ENCODE measurements at places on chromosomes 1 and 21. TPM values are rescaled to one million over a fixed set of nuclear protein-coding genes. Genes with fewer than 3 reads are reported as not detected.

Gene RAB4A
- 43.4 TPM for total RNA-seq

Gene B3GALT5
- under 0.01 TPM for total RNA-seq

Gene OR6K6
- not detected for total RNA-seq

Gene LRRC39
- not detected for total RNA-seq

Gene SNX7
- 22.2 TPM for total RNA-seq

Gene FBXO42
- 15.2 TPM for total RNA-seq

Gene RIPPLY3
- 1.1 TPM for total RNA-seq

Gene EXTL2
- 8.9 TPM for total RNA-seq

Gene ATP1A2
- not detected for total RNA-seq

Gene FAM3B
- not detected for total RNA-seq

Gene OR2AK2
- total RNA-seq = not detected

Gene TMEM125
- 11.8 TPM for total RNA-seq

Gene FALEC
- total RNA-seq = not detected

Gene CRNN
- total RNA-seq = 5.2 TPM

Gene ZNF692
- total RNA-seq = 29.3 TPM

Gene KRTAP12-2
- total RNA-seq = not detected

Gene TMEM200B
- total RNA-seq = 0.63 TPM

Gene CD84
- total RNA-seq = not detected

Gene TM2D1
- total RNA-seq = 49.6 TPM

Gene ITGB2
- total RNA-seq = 0.42 TPM

Gene SLC1A7
- total RNA-seq = not detected

Gene ADAMTS4
- total RNA-seq = 0.05 TPM

Gene CYP4X1
- total RNA-seq = 0.56 TPM

Gene SPRR2A
- 8.3 TPM for total RNA-seq

Gene C1orf74
- total RNA-seq = 13.6 TPM

Gene RBP7
- total RNA-seq = not detected

Gene TSPEAR
- total RNA-seq = not detected

Gene PPIAL4G
- total RNA-seq = not detected

Gene CYP4A11
- total RNA-seq = not detected

Gene SUCO
- total RNA-seq = 13.5 TPM

Gene PLA2G2F
- total RNA-seq = not detected

Gene CRYAA
- total RNA-seq = not detected

Gene ETV3L
- not detected for total RNA-seq

Gene TFF1
- total RNA-seq = not detected

Gene TEDDM1
- total RNA-seq = not detected

Gene DISP1
- 0.99 TPM for total RNA-seq

Gene RGS5
- total RNA-seq = 1.1 TPM

Gene CLCA1
- total RNA-seq = 0.14 TPM

Gene LCE3D
- not detected for total RNA-seq

All from airway epithelial cell (primary cell).